Stimulated activated CD4-positive, alpha-beta T cell treated with anti-CD3 and anti-CD28 coated beads, Interleukin-15, amount 100 ng/mL, for 24 hours (primary cell): ENCODE measurements at places on chromosomes 7 and 10.

DNA sequence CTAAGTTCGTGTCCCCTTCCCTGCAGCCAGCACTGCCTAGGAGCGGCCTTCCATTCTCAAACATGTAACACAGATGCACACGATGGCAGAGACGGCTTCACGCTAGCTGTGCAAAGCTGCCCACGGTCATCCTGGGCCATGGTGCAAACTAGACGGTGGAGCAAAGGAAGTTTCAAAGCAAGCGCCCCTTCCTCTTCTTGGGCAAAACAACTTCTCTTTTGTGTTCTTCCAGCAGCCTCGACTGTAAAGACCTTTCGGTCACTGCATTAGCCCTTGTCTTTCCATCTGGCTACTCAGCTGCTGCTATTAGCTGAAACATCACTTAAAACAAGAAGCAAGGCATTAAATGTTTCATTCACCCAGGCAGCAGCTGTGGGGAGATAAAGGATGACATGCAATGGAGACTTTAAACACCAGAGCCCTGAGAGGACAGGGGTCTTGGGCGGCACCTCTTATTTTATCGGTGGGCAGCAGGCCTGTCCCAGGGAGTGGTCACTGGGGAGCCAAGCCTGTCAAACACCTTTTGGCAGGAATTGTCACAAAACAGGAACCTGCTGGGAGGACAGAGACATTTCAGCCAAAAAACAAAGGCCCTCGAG lies 214.8 kb downstream of the KLF6 start:
- DNase-seq = no peak

GRCh38 chr7:75567948-75568595 lies 76.0 kb downstream of the SPDYE5 start:
- no peak for DNase-seq

- DNase-seq = no peak
These were observed 123.5 kb upstream of the ZNF32 start for GRCh38 chr10:43772171-43772570.

GRCh38 chr7:18511351-18512140 lies 16.0 kb downstream of the HDAC9 start:
- no peak for DNase-seq

GRCh38 chr7:93551063-93551895 lies 23.2 kb downstream of the CALCR start:
- no peak for DNase-seq

GRCh38 chr7:88363249-88363648 lies 56.6 kb upstream of the STEAP4 start:
- DNase-seq = no peak

DNA sequence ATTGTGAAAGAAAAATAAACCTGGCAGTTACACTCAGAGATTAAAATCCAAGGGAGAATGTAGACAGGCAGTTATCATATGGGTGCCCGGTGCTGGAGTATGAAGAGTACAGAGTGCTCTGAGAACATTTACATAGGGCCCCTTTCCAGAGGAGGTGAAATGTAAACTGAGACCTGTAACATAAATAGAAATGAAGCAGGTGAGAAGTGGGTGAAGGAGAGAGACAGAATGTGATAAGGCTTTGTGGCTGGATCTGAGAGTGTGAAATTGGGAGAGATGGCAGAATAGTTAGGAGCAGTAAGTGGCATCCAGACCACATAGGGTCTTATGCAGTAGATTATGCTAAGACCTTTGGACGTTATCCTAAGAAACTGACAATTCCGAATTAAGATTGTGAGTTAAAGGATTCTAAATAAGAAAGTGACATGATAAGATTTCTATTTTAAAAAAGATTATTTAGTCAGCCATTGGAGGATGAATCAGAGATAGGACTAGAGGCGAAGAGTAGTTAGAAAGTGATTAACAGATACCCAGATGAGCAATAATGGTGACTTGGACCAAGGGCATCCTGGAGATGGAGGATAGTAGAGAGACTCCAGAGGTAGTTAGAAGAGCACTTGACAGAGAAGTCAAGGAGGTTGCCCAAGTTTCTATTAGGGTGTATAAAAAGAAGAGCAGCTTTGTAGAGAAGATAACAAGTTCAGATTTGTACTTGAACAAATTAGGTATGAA lies 36.7 kb downstream of the DNAH11 start:
- DNase-seq = no peak

- no peak for DNase-seq
These were observed 25.3 kb upstream of the PPP2R2D start for GRCh38 chr10:131875501-131875900.

DNA sequence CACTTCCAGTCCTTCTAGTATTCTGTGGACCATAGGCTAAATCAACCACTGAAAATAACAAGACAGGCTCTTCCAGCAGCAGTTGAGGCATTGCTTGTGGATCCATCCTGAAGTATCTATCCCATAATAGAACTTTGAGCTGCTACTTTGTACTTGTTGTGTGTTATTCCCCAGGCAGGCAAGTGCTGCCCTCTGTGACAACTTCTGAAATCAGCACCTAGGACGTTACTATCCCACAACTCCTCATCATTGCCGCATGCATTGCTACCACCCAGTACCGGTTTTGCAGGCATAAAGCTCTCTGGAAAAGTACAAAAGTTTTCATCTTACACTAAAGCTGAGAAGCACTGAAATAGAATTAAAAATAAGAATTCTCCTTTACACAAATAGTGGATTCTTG lies 145.3 kb downstream of the HTR7 start:
- DNase-seq = no peak

DNA sequence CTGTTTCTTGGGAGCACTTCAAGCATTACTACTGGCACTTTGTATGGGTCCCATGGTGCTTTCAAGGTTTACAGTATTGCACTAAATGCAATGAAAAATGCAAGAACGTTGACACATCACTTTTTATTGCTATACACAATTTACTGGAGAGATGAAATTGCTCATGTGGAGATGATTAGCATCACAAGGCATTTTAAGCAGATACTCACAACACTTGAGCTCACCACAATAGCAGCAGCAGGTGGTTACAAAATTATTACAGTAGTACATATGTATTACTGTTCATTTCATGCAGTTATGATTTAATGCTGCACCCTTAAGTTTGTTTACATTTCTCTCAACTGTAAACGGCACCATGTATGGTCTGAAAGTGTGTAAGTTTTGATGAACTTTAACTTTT lies 537.7 kb downstream of the GRM8 start:
- no peak for DNase-seq

DNA sequence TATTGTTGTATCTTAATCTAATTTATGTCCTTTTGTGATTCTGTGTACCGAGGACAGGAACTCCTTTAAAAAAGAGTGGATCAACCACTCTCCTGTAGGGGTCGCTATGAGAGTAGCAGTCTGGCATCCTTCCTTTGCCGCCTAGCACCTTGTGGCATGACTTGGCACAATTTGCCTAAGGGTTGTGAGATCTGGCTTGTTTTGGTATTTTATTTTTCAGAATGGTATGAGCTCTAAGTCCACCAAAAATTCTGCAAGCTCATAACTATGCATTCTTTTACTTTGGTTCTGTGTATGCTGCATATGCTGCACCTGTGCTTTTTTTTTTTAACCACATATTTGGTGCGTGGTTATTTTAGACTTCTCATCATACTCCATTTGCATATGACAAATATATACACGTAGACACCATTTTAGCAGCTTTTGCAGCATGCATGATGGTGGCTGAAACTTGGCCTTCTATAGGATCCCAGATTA lies 112.8 kb downstream of the CDK14 start:
- peak; percentile 3 for DNase-seq

- DNase-seq = no peak
These were observed 11.4 kb downstream of the C10orf53 start for GRCh38 chr10:49690698-49691356.

DNA sequence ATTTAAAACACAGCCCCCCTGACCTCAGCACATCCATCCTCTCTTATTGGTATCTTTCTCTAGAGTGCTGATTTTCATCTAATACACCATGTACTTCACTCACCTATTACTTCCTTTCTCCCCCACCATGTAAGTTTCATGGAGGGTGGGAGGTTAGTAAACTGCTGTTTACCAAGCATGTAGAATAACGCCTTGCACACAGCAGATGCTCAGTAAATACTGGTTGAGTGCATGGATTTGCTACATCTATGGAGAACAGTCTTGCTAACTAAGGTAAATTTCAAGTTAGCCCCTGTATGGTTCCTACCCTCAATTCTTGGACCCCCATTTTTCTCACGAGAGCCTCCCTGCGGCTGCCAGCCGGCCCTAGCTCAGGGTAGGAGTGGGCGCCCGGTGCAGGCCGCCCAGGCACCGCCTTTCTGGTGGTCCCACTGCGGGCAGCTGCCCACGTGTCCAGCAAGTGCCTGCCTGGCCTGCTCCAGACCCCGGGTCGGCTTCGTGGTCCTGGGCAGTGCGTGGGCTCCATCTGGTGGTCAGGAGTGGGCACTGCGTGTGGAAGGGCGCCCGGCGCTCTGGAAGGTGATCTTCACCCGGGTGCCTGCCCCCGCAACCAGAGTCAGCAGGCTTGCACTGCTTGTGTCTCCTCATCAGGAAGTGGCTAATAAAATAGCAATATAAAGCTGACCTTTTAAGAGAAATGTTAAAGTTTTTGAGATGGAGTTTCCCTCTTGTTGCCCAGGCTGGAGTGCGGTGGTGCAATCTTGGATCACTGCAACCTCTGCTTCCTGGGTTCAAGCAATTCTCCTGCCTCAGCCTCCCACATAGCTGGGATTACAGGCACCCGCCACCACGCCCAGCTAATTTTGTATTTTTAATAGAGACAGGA lies 63.4 kb upstream of the DNAJB6 start:
- DNase-seq = peak; percentile 70

GRCh38 chr7:70479153-70480021 lies 652.6 kb upstream of the GALNT17 start:
- DNase-seq = no peak

GRCh38 chr10:125689955-125690569 lies 7.1 kb upstream of the TEX36 start:
- DNase-seq = no peak

- DNase-seq = no peak
These were observed 5.0 kb downstream of the ACTR1A start for GRCh38 chr10:102497545-102497944.

DNA sequence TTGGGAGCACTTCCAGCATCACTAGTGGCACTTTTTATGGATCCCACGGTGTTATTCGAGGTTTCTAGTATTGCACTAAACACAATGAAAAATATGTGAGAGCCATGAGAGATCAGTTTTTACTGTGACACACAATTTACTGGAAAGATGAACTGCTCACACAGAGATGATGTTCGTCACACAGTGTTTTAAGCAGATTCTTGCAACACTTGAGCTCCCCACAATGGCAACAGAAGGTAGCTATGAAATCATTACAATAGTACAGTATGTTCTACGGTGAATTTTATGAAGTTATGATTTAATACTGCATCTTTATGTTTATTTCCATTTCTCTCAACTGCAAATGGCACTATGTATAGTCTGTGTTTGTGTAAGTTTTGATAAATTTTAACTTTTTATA lies 27.4 kb upstream of the ENTPD1 start:
- DNase-seq = no peak

DNA sequence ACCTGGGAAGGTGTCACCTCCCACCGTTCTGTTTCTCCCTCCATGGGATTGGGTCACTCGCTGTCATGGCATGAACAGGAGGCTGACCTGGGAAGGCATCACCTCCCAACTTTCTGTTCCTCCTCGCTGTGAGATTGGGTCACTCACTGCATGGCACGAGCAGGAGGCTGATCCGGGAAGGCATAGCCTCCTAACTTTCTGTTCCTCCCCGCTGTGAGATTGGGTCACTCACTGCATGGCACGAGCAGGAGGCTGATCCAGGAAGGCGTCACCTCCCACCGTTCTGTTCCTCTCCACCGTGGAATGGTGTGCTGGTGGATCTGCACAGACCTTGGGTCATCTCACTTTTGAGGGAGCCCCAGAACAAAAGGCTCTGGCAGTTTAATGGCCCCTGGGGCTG lies 239.2 kb upstream of the PRKCQ start:
- no peak for DNase-seq

- no peak for DNase-seq
These were observed 10.0 kb downstream of the CAMK2B start for GRCh38 chr7:44315301-44315903.

DNA sequence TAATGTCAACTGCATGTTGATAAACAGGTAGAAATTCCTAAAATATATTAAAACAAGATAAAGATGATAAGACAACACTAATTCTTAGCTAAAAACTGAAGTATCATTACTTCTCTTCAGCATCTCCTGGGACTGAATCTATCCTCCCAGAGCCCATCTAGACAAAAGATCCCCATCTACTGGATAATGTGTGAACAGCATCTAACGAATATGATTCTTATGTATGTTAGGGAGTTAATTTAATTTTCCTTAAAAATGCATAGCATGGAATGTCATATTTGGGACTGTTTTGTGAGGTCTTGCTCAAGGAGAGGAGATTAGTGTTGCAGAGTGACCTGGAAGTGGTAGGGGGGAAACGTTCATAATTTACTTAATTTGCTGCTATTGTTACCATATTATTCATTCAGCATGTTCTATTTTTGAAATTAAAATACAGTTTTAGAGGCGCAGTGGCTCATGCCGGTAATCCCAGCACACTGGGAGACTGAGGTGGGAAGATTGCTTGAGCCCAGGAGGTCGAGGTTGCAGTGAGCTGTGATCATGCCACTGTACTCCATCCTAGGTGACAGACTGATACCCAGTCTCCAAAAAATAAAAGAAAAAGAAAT lies 305.1 kb upstream of the CSTF2T start:
- DNase-seq = no peak
